ENCODE measurements at places on chromosomes 1 and 21.

DNA sequence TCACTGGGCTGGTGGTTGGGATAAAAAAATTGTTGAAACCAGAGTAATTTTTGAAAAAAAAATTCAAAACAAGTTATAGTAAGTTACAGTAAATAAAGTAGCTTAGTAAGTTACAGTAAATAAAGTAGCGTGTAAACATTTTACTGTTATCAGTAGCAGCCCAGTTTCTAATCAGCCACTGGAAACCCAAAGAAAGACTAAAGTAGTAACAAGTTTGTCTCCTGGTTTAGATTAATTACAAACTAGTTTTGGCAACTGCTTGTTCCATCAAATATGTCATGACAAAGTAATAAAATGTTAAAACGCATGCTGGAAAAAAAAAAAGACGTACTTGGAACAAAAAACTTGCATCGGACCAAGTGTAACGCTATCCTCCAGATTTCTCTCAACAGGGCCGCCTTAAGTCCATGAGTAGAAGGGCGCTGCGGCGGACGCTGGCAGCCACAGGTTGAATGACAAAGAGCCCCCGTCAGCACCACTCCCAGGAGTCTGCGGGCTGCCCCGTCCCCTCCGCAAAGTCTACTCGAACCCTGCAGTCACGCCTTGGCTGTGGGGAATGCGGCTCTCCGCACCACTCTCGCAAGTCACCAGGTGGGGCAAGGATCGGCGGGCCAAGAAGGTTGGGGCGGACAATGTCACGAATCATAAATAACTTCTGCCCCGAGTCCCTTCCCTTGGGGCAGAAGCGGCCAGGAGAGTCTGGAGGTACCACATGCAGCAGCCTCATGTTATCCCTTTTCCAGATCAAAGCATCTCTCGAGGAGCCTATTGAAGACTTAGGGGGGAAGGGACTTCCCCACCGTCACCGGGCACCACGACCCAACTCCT, 837 bp downstream of the SLC16A1 start:
- peak; percentile 58 for DNase-seq

DNA sequence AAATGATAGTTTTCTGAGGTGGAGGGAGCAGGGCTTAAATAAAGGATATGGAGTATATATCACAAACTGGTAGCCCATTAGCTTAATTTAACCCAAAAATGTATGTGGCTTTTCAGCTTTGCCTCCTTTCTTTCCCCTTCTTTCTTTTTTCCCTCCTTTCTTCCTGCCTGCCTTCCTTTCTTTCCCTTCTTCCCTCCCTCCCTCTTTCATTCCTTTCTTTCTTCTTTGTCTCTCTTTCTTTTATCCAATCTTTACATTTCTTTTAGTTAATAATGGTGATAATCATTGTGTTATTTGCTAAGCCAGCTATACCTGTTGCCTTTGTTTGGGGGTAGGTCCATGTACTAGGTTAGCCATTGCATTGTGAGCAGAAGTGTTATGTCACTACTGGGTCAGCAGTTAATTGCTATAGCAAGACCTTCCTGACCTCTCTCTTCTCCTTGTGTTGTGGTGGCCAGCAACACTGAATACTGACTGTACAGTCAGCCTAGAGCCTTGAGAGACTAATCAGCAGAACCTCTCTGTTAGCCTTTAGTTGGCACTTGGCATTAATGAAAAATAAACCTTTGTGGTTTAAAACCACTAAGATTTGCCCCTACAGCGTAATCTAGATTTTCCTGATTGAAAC, 5.1 kb downstream of the GORAB start:
- DNase-seq, result no peak

DNA sequence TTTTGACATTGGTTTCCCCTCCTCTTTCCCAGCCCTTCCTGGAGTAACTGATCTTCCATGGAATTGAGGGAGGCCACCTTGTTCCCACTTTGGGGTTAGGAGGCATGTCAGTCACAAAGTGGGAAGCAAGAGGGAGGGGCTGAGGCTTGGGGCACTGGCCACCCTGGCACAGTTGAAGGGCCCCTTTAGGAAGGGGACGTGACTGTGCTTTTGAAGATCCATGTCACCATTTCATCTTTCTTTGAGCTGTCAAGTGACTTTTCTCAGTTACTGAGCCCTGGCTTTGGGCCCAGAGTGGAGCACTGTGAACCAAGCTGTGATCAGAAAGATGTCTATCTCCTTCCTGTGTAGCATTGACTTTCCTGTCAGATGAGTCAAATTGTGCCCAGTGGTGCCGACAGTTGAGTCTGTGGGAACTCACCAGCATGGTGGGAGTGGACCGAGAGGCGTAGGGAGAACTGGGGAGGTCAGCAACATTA, 38.5 kb upstream of the TDRD10 start:
- peak; percentile 75 for DNase-seq

GRCh38 chr1:180908074-180908765, 4.5 kb upstream of the KIAA1614 start:
- no peak for DNase-seq

DNA sequence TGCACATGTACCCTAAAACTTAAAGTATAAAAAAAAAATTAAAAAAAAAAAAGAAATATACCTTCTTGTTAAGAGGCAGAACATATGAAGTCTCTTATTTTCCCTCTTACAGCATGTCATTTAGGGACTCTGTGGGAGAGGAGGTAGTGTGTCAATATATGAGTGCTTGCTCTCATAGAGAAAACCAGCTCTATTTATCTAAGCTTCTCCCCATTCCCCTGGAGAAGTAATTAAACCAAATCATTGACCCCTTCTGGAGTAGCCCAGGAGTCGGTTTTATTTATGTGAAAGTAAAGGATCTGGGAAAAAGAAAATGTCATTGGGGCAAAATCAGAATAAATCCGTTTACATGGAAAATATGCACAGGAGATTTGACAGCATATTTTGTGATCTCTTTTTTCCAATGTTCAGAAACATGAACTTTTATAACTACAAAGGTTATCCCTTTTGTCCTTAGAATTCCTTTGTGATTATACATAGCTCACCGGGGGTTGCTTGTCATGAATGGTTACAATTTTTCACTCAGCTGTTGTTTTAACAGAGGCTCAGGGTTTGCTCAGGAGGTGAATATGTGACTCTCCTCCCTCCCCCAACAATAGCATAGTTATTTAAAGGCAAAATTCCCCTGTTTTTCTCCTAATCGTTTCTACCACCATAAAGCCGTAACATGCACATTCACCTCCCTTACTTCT, 114.5 kb upstream of the C1orf21 start:
- no peak for DNase-seq

DNA sequence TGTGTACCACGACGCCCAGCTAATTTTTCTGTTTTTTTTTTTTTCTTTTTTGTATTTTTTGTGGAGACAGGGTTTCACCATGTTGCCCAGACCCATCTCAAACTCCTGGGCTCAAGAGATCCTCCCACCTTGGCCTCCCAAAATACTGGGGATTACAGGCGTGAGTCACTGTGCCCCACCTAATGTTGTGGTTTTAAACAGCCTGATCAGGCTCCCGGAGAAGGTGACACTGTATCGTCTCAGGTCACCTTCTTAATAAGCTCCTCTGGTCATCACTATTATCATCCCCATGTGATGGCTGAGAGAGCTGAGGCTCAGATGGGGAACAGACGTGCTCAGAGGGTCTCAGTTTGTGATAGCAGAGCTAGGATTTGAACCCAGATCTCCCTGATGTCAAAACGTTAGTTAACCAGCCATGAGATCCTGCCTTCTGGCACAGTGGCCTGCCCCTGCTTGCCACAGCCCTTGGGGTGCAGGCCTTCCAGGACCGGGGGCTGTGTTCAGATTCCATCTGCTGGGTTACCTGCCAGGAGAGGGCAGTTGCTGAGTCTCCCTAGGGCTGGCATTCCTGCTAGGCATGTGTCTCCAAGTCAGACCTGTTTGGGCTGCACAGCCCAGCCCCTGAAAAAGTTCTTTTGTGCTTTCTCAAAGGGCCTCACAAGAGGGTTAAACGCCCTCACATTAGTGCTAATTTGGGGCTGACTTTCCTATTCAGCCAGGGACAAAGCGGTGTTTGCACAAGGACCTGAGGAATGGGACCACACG, 32.7 kb upstream of the GRHL3 start:
- DNase-seq, result no peak

DNA sequence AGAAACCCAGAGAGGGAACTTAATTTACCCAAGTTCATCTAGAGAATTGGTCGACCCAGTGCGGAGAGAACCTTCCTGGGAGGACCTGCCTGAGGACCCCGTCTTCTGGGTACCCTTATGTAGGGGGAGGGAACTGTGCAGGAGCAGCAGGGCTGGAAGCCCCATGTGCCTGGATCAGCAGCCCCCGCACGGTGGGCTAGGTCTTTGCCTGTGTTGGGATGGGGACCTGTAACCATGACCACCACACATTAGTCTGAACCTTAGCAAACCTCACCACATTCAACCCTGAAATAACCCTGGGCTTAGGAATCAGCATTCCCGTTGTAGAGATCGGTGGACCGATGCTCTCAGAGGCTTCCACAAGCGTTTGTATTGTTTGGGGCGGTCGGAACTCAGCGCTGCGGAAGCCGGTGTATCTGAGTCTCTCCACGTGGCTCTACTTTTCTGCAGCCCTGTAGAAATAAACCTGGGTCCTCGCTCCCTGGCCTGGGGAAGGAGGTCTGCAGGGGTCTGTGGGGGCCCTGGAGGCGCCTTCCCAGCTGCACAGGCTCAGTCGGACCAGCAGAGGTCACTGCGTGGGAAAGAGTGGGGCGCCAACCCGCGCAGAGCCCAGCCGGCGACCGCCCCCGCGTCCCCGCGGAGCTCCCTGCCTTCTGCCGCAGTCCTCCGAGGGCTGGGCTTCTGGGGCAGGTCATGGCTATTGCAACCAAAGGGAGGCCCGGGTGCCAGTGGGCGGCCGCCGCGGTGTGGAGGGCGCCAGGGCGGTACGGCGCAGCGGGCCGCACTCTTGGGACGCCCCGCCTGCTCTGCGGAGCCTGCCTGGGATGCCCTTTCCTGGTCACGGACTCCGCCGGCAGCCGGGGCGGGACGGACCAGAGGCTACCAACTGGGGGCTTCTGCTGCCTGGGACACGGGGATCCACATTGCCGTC, 36.2 kb upstream of the KCNA10 start:
- DNase-seq, result peak; percentile 56

DNA sequence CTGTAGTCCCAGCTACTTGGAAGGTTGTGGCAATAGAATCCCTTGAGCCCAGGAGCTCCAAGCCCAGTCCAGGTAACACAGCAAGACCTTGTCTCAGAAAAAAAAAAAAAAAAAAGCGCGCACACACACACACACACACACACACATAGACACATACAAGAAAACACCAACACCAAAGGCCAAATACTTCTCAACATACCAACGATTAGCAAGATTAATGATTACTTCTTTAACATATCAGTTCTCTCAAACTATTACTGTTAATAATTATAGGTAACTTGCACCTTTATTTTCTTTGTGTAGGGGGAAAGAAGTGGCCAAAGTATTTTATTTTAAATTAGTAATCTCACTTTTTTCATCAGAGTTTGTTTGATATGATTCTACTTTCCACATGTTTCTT, 289.5 kb upstream of the ADGRL2 start:
- no peak for DNase-seq

DNA sequence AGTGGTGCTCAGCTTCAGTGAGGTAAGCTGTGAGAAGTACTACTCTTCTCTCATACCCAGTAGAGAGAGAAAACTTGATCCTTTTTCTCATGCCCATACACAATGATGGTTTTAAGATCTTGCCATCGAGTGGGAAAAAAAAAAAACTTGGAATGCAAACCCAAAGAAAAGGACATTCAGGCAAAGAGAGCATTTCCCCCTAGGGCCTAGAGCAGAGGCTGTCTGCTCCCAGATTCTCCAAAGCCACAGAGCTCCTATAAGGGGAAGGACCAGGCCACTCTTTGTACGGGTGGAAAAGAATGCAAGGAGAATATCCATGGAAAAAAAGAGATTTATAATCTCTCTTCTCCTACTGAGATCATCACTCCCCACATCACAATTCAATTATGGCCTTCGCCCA, 34.9 kb downstream of the MROH9 start:
- DNase-seq, result no peak

DNA sequence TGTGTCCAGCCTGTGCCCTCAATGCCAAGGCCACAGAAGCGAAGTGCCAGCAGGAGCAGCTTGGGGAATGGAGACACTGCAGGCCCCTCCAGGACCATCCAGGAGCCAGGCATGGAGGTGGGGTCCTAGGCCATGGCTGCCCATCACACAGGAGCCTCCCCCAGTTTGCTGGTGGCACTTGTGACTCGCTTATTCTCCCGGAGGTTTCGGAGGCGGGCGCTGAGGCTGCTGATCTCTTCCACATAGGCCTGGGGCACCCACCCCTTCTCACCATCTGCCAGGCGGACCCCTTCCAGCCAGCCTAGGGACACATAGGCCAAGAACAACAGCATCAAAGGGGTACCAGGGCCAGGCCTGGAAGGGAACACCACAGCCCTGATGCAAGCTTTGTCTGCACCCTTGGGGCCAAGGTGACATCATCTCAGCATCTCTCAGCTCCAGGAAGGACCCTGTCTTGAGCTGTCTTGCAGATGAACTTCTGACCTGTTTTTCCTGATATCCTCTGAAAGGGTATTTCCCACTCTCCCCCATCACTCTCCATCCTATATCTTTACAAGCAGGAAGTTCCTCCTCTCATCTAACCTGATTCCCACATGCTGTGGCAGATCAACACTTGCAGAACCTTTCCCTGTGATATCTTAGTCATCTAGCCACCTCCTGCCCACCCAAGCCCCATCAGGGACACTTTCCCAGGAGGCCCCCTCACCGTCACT, 13.9 kb downstream of the ARHGEF19 start:
- no peak for DNase-seq

- DNase-seq, result no peak
Observed at GRCh38 chr21:44324106-44324853, 14.9 kb downstream of the CFAP410 start.

DNA sequence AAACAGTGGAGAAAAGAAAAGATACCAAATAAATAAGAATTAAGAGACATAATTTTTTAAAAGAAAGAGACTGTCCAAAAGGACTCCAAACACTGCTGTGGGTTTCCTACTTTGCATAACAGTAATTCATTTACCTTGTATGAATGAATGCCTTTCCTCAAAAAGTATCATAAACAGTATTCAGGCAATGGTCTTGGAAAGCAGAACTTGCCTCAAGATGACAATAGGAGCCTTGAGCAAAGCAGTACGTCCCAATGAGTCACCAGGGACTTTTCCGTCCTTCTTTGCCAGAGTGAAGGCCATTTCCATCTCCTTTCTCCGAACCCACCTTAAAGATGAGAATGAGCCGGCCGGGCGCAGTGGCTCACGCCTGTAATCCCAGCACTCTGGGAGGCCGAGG, 186.4 kb downstream of the ZBTB18 start:
- DNase-seq, result no peak

DNA sequence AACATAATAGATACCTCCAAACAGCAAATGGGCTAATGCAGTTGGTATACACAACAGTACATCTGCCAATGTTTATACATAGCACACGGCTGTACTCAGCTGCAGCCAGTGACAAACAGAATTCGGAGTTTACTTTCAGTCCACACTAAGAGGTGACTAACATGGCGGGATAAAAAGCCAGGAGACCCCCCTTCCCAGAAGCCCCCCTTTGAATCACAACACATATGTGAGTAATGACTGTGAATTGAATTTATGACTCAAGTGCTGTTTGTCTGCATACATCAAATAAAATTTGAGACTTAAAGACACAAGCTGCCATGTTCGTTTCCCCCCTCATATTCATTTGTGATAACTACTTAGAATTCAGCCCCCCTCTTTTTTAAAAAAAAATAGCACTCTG, 113.2 kb downstream of the RUNX1 start:
- DNase-seq, result no peak

- no peak for DNase-seq
Observed at GRCh38 chr1:244989813-244990212, 125.5 kb upstream of the HNRNPU start.
